ENCODE measurements at places on chromosomes 2 and 18.

DNA sequence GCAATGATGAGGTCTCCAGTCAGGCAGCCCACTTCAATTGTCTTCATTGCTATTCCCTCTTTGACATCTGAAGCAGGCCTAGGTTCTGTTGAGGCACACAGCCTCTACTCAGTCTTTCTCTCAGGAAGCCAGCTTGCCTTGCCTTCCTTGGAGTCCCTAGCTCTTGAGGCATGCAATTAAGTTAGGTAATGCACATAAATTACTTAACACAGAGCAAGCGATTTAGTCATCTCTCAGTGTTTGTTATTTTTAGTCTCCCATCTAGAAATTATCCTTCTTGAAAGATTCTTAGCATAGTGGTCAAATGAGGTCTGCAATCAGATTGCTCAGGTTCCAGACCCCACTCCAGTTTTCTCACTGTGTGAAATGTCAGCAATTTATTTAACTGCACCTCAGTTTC is 32.0 kb downstream of the SULT1C4 start:
- no peak for DNase-seq

DNA sequence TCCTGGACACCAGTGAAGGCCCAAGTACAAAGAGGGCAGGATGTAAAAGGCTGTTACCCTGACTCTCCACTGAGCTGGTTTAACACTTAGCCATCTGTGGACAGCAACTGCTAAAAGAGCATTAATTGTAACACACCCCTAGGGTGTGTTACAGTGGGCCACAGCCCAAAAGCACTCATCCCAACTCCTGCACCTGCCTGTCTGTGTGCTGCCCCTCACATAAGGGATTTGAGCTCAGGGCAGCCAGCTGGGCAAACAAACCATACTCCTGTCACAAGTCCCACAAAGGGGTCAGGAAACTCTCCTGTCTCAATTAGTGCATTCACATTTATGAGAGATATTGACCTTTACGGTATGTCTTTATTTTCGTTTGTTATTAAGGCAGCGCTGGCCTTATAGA is 833.1 kb upstream of the NXPH2 start:
- no peak for DNase-seq

GRCh38 chr2:94759211-94759610 is 112.0 kb upstream of the TEKT4 start:
- DNase-seq, result no peak

GRCh38 chr18:46411191-46411828 is 245.7 kb downstream of the LOXHD1 start:
- DNase-seq, result no peak

DNA sequence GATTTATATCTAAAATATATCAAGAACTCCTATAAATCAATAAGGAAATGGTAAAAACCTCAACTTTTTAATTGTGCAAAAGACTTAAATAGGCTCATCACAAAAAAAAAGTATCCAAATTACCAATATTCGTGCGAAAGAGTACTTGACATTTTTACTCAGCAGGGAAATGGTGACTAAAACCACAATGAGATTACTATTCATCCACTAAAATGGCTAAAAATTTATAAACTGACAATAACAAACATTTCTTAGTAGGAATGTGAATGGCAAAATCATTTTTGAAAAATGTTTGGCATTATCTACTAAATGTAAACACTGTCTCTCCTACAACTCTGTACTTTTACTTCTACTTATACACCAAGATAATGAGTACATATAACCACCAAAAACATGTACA is 184.8 kb upstream of the RND3 start:
- DNase-seq, result no peak

- no peak for DNase-seq
Measured at GRCh38 chr2:131584380-131584779, 56.7 kb downstream of the CCDC74A start.

GRCh38 chr18:3214855-3215637 is 4.7 kb downstream of the MYOM1 start:
- no peak for DNase-seq

DNA sequence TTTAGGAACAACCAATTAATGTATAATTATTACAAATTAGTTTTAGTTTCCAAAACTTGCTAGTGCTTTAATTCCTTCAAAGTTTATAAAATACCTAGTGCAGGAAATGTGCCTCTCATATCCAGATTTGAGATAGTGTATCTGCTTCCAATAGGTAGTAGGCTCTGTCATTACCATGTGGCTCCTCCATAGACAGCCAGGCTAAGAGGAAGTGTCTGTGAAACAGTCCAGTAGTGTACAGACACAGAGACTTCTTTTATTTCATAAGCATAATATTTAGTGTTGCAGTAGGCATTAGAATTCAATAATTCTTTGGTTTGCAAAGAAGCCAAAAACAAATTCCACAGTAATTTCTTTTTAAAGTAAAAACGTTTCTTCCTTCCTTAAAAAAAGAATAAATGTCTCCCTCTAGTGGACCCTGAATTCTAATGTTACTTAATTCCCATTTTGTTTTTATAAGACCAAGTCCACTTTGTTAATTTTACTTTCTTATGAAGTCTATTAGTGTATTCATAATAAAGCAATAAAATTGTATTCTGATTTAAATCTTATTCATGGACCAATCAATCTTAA is 101.2 kb downstream of the NEB start:
- DNase-seq, result no peak

GRCh38 chr2:168231609-168232241 is 15.7 kb downstream of the STK39 start:
- peak; percentile 46 for DNase-seq

DNA sequence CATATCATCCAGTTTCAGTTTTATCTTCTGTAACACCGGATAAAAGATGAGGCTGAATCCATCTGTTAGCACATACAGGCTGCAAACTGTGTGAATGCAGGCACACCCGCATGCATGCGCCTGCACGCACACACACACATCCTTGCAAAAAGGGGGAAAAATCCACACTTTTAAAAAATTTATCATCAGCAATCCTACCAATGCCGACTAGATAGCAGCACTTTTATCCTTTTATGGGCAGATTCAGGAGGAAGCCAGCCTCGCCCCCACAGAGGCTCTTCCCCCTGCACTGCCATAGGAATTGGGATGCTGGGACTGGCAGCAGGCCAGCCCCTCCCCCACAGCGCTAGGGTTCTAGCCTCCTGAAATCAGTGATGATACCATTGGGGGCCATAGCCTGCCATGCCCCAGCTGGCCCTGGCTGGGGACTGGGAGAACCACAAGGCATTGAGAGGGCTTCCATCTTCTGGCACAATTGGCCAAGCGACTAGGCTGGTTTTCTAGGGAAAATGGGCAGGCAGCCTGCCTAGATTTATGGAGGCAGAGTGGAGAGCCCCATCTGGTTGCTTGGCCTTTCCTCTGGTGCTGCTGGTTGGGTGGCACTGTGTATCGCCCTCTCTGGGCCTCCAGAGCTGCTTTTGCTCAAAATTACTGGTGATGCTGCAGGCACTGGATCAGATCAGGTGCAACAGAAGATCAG is 25.5 kb downstream of the CYRIA start:
- no peak for DNase-seq

- peak; percentile 26 for DNase-seq
Measured at GRCh38 chr2:221779614-221780067, 207.5 kb upstream of the EPHA4 start.

DNA sequence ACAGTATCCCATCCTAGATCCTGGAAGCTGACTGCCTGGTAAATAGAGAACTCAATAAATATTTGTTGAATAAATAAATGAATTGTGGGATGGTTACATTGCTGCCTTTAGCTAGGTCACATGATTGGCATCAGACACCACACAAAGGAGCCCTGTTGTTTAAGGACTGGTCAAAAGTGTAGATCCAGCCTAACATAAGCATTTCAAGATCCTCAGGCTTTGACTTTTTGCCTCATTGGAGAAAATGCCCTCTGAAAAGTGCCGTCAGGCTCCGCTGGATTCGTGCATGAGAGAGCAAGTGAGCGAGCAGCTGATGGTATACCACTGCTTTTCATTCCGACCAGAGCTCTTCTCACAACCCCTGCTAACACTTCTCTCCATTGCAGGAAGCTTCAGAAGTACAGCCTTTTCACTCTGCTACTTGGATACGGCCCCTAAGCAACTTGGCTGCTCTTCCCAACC is 1.3 kb upstream of the ZNF24 start:
- DNase-seq, result no peak
